ENCODE measurements at places on chromosomes 4 and X.
A peak's percentile ranks its signal among the peaks of the same experiment; 100 is the strongest.

GRCh38 chrX:107718156-107718621 lies 57.4 kb downstream of the TSC22D3 start:
- peak; percentile 92 for DNase-seq

- DNase-seq, result no peak
Observed at GRCh38 chrX:69876221-69876620, 173.5 kb downstream of the AWAT2 start.

- no peak for DNase-seq
Observed at GRCh38 chr4:107562316-107562715, 157.7 kb downstream of the PAPSS1 start.

- no peak for DNase-seq
Observed at GRCh38 chr4:122469457-122469856, 12.9 kb upstream of the IL2 start.

GRCh38 chr4:118175506-118175905 lies 141.2 kb downstream of the NDST3 start:
- DNase-seq, result no peak

DNA sequence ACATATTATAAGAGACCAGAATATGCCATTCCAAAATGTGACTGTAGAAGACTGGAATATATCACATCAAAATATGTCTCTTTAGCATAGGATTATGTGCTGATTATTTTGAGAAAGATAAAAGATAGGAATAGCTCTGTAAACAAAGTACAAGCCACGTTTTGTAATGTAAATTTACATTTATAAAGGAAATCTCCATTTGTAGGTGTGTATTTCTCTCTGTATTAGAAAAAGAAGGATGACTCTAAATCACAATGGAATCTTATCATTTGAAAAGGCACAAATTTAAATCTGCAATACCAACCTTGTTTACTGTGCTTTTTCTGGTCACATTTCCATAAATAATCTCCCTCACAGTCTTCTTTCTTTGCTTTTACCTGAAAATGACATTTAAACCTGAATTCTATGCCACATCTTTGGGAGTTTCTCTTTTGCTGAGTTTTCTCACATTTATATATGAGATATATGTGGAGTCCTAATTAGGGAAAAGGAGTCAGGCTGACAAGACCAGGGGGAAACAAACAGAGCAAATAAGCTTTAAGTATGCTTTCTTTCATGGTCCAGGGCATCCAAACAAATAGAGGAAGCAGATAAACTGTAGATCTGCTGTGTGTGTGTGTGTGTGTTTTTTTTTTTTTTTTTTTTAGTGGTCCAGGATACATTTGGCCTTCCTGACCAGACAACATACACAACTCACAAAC lies 244.0 kb downstream of the CPXCR1 start:
- no peak for DNase-seq

- DNase-seq, result no peak
Observed at GRCh38 chrX:123184219-123184865, at the start of gene GRIA3. TSS of gene GRIA3 (plus strand) at chrX:123184278. CDS start at chrX:123184536, 258 bp downstream.

DNA sequence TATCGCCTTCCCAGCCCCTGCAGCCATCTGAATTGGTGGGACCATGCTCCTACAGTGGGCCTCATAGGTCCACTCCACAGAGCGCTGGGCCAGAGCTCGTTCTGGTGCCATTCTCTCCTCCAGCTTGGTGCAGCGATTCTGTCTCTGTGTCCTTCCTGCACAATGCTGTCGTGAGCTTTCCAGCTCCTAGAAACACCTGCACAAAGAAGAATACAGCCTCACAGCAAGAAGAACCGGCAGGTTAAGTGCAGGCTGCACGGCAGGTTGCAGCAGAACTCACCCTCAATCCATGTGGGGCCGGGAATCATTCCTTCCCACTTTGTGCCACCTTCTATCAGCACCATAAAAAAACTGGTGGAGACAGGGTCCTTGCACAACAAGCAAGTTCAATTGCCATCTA lies 101.2 kb upstream of the ENPP6 start:
- DNase-seq, result no peak

DNA sequence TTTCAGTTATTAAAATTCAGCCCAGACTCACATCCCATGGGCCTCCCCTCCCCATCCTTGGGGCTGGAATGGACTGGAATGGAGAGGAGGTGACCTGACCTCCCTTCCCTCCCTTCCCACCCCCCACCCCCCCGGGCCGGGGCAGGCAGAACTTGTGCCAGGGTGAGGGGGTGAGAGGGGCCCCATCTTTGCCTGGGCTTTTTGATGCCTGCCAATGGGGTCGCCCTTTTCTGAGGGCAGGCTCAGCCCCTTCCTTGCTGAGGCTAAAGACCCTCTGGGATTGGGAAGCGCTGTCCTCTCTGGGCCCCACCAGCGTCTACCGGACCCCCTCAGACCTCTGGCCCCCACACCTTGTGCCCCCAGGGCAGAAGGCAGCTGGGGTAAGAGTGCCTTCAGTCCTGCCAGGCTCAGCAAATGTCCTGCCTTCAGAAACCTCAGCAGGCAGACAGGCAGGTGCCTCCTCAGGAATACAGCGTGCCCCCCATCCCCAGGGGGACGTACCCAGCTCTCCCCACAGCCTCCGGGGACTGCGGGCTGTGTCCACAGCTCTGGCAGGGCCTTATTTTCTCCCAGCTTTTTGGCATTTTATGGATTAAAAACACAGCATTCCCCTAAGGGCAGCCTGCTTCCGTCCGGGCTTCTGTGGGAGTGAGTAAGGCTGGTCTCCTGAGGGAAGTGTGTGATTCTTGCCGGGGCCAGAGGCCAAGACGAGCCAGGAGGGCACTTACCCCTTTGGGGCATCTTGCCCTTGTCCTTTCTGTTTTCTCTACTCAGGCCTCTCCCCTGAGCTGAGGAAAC lies 12.6 kb upstream of the CCNQ start:
- no peak for DNase-seq

DNA sequence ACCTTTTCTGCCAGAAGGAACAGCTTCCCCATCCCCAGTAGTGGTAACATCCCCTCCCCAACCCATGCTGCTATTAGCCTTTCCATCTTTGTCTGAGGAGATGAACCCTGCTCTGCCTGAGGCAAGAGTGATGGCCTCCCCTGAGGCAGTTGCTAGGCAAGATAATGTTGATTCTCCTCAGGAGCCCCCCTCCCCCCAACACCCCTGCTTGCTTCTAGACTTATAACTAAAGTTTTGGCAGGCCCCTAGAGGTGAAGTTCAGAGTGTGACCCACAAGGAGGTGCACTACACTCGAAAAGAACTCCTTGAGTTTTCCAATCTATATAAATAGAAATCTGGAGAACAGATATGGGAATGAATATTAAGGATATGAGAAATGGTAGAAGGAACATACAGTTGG lies 962.5 kb downstream of the ADGRL3 start:
- DNase-seq, result no peak

- DNase-seq, result no peak
Observed at GRCh38 chr4:159006202-159006601, 96.7 kb upstream of the RAPGEF2 start.

DNA sequence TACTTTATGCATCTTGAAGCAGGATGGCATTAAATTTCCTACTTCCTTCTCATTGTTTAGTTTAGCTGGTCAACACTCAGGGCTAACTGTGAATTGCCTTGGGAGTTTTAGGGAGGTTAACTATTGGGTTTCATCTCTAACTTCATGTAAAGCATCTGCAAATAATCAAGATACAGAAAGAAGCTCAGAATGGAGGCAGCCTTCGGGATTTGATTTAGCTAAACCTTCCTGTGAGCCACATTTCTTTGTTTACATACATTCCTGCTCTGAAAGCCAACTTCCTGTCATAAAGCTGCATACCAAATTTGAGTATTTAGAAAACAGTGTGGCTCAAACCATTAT lies 131.7 kb upstream of the PCDH18 start:
- DNase-seq, result no peak

GRCh38 chr4:154160519-154161301 lies 330.9 kb downstream of the DCHS2 start:
- no peak for DNase-seq

GRCh38 chrX:45743081-45743533 lies 542.4 kb upstream of the DIPK2B start:
- peak; percentile 59 for DNase-seq

Data from islet precursor cell (in vitro differentiated cells).